ENCODE measurements at places on chromosomes 13 and 19. TPM values are rescaled to one million over a fixed set of nuclear protein-coding genes. Genes with fewer than 3 reads are reported as not detected.

The GPC5 gene
- 0.30 TPM for polyA plus RNA-seq

The ZNF492 gene
- 0.49 TPM for polyA plus RNA-seq

The PRKACA gene
- polyA plus RNA-seq: 0.88 TPM

The C19orf33 gene
- not detected for polyA plus RNA-seq

The ZNF506 gene
- polyA plus RNA-seq: 36.5 TPM

The NCAN gene
- polyA plus RNA-seq: not detected

The LGALS14 gene
- not detected for polyA plus RNA-seq

The SNRPD2 gene
- polyA plus RNA-seq: 808 TPM

The LRRC8E gene
- polyA plus RNA-seq: not detected

The VSTM1 gene
- 0.89 TPM for polyA plus RNA-seq

The NLRP7 gene
- polyA plus RNA-seq: not detected

The PTPRH gene
- not detected for polyA plus RNA-seq

The HIPK4 gene
- not detected for polyA plus RNA-seq

The TARM1 gene
- polyA plus RNA-seq: not detected

The ZNF600 gene
- polyA plus RNA-seq: 21.9 TPM

The CYP4F12 gene
- polyA plus RNA-seq: not detected

The FBXO17 gene
- not detected for polyA plus RNA-seq

The ZNF85 gene
- 19.1 TPM for polyA plus RNA-seq

The ZNF135 gene
- polyA plus RNA-seq: 4.6 TPM

The ATP4A gene
- not detected for polyA plus RNA-seq

The GGN gene
- not detected for polyA plus RNA-seq

The IFI30 gene
- polyA plus RNA-seq: 241 TPM

The CYP4F8 gene
- not detected for polyA plus RNA-seq

The SLITRK6 gene
- not detected for polyA plus RNA-seq

The PRR20A gene
- not detected for polyA plus RNA-seq

The VAV1 gene
- polyA plus RNA-seq: 34.0 TPM

The FCGBP gene
- polyA plus RNA-seq: 0.88 TPM

The ABHD13 gene
- polyA plus RNA-seq: 10.1 TPM

The MYPOP gene
- polyA plus RNA-seq: 0.29 TPM

The TSC22D1 gene
- polyA plus RNA-seq: 10.1 TPM

The CYP2F1 gene
- polyA plus RNA-seq: not detected

The PLPP2 gene
- not detected for polyA plus RNA-seq

The SYT5 gene
- polyA plus RNA-seq: 2.6 TPM

The PSG2 gene
- not detected for polyA plus RNA-seq

The OR7D4 gene
- not detected for polyA plus RNA-seq

The FOSB gene
- 110 TPM for polyA plus RNA-seq
